Stimulated activated CD4-positive, alpha-beta T cell treated with anti-CD3 and anti-CD28 coated beads, Interleukin-4, amount 100 ng/mL, for 1 hour (primary cell): ENCODE measurements at places on chromosomes 5 and 9.

DNA sequence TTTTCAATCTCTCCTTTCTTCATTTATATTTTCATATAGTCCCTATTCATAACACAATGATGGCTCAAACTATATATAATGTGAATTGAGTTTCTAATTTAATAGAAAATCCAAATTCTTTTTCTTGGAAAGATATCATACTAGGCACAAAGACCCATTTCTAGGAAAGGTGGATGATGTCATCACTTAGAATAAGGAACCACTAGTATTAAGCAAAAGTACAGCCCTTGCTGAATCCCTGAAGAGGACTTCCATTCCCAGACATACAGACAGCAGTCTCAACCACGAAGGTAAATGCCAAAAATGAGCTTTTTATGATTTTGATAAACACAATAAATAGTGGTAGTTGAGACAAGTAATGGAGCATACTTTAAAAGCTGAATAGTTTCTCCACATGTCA, 210.0 kb downstream of the FBN2 start:
- DNase-seq, result no peak

- no peak for DNase-seq
These were observed 79.7 kb upstream of the FCN2 start for GRCh38 chr9:134800791-134801339.

DNA sequence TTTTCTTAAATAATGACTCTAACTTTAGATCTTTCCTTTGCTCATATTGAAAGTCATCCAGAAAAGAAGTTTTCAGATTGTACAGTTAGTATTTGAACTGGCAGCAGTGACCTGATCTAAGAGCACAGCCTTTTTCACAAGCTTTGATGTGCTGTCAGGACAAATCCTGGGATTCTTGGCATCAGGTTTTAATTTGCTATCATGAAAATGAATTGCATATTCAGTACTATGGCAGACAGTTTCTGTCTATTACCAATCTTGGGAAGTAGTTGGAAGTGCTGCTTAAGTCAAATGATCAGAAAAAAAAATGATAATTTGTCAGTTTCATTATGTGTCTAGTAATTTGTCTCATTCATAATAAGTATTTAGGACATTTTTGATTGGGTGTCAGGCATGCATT, 925.6 kb upstream of the ARRDC3 start:
- DNase-seq, result no peak

DNA sequence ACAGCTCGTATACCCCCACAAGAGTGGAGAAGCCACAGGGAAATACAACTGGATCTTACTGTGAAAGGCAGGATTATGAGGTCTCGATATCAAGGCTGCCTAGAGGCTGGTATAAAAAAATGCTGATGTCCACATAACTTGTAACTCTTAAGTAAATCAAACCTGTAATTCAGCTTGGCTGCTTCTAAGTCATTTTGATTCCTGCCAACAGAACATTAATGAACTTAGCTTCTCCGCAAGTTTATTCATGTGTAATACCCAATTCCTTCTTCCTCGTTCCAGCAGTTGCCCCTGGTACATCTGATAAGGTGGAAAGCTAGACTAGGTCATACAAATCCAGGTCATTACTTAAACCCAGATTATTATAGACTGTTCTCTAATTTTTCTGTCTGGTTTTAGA, 16.4 kb upstream of the SMIM15 start:
- no peak for DNase-seq

GRCh38 chr9:38350529-38350928, 42.0 kb upstream of the ALDH1B1 start:
- no peak for DNase-seq

DNA sequence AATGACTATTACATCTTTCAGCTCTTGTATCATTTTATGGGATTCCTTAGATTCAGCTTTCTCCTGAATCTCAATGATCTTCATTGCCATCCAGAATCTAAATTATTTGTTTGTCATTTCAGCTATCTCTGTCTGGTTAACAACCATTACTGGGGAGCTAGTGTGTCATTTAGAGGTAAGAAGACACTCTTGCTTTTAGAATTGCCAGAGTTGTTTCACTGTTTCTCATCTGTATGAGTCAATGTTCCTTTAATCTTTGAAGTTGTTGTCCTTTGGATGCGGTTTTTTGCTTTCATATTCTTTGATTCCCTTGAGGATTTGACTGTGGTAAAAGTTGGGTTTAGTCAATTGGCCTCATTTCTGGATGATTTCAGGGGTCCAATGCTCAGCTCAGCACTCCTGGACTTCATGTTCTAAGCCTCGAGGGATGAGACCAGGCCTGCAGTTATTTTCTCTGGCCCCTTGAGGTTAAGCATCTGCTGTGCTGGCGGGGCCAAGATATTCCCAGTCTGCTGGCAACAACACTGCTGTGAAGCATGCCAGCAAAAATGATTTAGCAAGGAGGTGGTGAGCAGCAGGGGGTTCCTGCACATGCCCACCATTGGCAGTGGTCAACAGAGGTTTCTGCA, 102.4 kb upstream of the PCSK5 start:
- DNase-seq, result no peak
